ENCODE measurements at places on chromosomes 6 and 20. TPM values are rescaled to one million over a fixed set of nuclear protein-coding genes. Genes with fewer than 3 reads are reported as not detected.

The SFTA2 gene
- not detected for polyA plus RNA-seq

GRCh38 chr20:59015812-59016711 is 3.2 kb upstream of the TUBB1 start:
- DNase-seq, result no peak

DNA sequence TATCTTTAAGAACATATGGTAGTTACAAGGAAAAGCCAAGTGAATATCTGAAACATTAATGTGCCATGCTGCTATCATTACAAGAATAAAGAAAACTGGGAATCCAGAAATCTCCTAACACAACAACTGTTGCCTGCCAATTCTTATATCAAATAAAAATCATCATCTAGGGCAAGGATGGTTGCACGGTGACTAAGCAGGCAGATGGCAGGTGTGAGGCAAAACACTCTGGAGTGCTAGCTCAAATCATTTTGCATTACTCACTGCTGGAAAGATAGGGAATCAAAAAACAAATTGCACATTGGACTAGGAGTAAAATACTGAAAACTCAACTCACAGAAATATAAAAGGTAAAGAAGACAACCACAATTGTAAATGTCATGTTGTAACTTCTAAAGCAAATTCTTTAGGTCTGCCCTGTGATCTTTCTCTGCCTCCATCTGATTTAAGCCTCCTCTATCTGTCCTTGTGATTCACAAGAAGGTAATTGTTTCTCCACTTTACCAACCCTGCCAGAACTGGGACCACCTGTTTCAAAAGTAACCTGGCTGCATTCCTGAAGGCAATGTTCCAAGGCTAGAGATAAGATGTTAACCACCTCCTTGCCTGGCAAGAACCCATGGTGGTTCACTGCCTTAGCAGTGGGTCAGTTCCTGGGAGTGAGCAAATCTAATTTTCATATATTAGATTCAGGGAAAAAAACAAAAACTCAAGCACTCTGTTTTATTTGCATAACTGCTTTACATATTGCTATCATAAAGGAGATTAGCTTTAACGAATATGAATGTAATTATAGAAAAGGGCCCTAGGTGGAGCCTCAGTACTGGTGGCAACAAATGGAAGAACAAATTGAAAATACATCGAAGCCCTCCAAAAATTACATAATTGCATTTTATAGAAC is 33.1 kb upstream of the LCA5 start:
- peak; percentile 23 for DNase-seq

DNA sequence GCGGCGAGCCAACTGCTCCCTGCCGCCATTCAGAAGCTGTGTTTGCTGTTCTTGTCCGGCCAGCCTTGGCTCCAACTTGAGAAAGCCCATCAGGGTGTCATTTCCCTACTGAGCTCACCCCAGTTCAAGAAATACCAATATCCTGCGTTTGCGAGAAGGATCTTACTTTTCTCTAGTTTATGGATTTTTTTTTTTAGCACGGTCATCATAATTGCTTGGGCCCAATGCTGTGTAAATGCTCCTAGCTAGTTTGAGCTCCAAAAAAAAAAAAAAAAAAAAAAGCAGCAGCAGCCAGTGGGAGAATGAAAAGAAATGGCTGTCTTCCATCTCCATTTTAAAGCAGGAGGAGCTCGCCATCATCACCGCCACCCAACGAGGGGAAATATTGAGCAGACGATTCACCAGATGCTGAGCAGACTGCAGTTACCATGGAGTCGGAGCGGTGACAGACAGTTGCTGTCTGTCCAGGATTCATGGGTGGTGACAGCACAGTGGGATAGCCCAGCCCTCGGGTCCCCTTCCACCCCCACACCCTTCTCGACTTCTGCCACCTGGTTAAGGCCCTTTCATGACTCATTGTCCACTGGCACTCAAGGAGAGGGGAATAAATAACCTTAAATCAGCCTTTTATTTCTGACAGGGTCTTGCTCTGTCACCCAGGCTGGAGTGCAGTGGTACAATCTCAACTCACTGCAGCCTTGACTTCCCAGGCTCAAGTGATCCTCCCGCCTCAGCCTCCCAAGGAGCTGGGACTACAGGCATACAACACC is 132.4 kb upstream of the SNX9 start:
- no peak for DNase-seq

GRCh38 chr20:21175433-21175832 is 49.6 kb downstream of the KIZ start:
- no peak for DNase-seq

- DNase-seq, result no peak
Observed at GRCh38 chr6:92706976-92707375, 712.4 kb downstream of the EPHA7 start.

The SAMD3 gene
- polyA plus RNA-seq, result 1.1 TPM

The CAGE1 gene
- polyA plus RNA-seq, result 0.14 TPM

DNA sequence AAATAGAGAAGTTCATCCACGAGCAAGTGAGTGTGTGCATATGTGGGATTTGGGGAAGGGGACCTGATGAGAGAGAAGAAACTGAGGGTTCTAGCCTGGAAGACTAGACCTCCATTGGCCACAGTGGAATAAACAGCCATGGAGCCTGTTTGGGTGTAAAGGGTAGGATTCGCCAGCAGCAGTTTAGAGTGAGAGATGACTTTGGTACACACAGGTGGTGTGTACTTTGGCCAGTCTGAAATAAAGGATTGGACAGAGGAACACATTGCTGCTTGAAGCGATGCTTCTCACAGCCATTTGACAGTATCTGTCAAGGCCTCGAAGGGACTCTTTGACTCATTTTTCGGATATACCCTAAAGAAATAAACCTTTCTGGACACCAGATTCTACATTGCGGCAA is 29.2 kb downstream of the PLEKHG1 start:
- DNase-seq, result no peak

The THBS2 gene
- 70.7 TPM for polyA plus RNA-seq

The MDFI gene
- 52.0 TPM for polyA plus RNA-seq

The SMLR1 gene
- 0.24 TPM for polyA plus RNA-seq

DNA sequence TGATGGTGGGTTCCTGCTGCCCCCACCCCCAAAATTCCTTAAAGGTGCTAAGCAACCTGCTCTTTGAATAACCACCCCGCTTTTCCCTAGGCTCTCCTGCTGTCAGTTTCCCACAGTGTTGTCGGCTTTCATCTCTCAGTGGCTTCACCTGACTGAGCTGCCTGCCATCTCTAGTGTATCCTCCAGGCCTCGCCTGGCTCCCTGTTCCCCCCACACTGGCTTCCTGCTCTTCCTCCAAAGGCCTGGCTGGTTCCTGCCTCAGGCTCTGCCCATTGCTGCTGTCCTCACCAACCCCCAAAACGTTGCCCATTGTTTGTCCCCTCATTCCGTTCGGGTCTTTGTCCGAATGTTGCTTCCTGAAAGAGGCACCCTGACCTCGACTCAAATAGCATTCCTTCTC is 93.8 kb upstream of the POPDC3 start:
- no peak for DNase-seq

The ULBP1 gene
- polyA plus RNA-seq, result 0.58 TPM

The DIDO1 gene
- 35.4 TPM for polyA plus RNA-seq

The NR2E1 gene
- polyA plus RNA-seq, result 0.13 TPM

The AIG1 gene
- 40.4 TPM for polyA plus RNA-seq

DNA sequence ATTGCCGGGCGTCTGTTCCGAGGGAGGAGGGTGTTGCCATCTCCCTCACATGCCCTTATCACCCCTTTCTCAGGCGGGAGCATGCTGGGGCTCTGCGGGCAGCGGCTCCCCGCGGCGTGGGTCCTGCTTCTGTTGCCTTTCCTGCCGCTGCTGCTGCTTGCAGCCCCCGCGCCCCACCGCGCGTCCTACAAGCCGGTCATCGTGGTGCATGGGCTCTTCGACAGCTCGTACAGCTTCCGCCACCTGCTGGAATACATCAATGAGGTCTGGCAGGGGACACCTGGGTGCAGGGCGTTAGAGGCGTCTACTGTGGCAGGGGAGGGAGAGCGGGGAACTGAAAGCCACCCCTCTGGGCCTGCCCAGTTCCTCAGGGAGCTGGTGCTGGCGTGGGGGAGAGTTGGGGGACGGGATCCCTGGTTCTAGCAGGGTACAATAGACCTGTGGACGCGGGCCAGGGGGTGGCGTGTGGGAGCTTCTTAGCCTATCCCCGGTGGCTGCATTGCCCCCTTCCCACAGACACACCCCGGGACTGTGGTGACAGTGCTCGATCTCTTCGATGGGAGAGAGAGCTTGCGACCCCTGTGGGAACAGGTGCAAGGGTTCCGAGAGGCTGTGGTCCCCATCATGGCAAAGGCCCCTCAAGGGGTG is 697 bp downstream of the PPT2 start:
- DNase-seq, result peak; percentile 70

GRCh38 chr20:19974630-19975435 is 42.3 kb upstream of the NAA20 start:
- peak; percentile 94 for DNase-seq

The FAM50B gene
- polyA plus RNA-seq, result 5.6 TPM

The TDRD6 gene
- 0.98 TPM for polyA plus RNA-seq

DNA sequence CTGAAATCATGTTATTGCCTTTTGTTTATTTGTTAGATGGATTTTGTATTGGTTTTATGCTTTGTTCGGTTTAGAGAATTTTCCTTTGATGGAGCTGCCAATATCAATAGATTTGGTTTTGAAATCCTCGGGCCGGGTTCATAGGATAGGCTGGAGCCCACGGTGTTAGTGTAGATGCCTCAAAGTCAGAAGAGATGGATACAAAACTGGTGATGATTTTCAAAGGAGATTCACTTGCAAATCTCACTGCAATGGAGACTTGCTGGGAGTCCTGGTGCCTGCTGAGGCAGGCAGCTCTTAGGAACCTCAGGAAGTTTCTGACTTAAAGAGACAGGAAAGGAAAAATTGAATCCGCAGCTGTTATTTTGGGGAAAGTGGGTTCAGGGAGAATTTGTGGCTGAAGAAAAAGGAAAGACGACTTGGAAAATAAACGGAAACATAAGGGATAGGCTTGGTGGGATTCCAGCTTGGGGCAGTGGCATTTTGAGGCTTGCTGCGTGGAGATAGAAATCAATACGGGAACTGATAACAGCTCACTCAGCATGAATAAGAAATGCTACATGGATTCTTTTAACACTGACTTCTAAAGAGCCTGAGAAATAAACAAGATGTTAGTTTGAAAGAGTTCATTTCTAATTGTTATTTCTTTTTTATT is 241.6 kb downstream of the PHACTR1 start:
- DNase-seq, result no peak

DNA sequence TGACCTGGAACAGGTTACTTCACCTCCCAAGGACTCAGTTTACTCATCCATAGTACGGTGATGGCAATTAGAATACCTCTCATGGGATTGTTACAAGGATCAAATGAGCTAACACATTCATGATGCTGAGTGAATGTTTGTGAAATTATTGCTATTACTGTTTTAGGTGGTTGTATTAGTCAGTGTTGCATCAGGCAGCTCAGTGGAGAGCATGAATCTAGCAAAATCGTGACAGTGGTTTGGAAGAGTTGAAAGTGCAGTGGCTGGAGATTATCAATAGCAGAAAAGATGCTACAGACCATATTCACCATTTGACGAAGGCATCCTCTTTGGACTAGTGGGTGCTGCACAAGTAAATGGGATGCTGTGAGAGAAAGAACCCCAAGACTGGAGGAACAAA is 50.4 kb upstream of the CTNNBL1 start:
- no peak for DNase-seq

The EPHA7 gene
- polyA plus RNA-seq, result 14.8 TPM

DNA sequence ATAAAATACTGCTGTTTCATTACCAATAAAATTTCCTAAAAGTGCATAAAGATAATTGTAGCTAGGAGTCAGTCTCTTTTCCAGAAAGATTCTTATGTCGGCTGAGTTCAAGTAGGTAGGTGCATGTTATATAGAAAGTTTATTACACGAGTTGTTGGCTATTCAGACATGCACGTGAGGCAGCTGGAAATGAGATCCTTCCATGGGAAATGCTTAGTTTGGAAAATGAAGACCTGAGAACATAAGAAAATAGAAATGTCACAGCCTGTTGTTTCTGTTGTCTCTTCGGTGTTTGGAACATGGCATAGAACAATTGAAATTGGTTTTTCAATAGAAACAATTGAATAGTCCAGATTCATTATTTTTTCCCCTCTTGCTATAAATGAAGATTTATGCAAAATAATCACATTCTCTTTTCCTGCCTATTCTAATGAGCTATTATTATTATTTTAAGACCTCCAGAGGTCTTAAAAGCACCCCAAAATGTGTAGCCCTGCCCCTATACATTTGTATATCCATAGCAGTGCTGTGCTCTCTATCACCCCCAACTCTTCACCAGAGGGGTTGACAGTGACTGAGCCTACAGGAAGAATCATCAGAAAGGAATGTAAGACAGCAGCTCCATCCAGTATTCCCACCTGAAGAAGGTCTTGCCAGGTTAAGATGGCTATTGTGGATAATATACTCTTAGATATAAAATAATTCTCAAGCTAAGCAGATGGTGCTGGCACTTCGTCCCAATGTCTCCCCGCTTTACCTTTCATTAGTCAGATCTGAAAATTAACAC is 82.2 kb downstream of the ZDHHC14 start:
- DNase-seq, result no peak

The SF3B5 gene
- polyA plus RNA-seq, result 83.4 TPM

The TRIM10 gene
- polyA plus RNA-seq, result 0.73 TPM

The NKAIN2 gene
- 6.1 TPM for polyA plus RNA-seq

The PKHD1 gene
- 2.9 TPM for polyA plus RNA-seq

The SLC22A3 gene
- 13.2 TPM for polyA plus RNA-seq

The NHLRC1 gene
- polyA plus RNA-seq, result 4.8 TPM

DNA sequence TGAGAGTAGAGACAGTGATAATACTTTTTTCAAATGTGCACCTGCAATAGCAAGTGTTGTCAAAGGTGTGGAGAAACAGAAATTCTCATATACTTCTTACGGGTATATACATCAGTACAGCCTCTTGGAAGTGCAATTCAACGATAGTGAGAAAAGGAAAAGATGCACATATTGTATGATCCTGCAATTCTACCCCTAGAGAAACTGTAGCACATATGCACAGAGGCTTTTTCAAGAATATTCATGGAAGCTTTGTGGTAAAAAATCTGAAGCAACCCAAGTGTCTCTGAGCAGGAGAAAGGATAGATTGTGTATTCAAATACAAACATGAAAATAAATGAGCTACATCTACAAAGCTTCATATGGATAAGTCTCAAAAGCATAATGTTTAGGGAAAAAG is 94.7 kb upstream of the PREP start:
- no peak for DNase-seq

- peak; percentile 27 for DNase-seq
Observed at GRCh38 chr20:59955131-59955796, 3.0 kb upstream of the CDH26 start.

The CST7 gene
- 0.60 TPM for polyA plus RNA-seq

DNA sequence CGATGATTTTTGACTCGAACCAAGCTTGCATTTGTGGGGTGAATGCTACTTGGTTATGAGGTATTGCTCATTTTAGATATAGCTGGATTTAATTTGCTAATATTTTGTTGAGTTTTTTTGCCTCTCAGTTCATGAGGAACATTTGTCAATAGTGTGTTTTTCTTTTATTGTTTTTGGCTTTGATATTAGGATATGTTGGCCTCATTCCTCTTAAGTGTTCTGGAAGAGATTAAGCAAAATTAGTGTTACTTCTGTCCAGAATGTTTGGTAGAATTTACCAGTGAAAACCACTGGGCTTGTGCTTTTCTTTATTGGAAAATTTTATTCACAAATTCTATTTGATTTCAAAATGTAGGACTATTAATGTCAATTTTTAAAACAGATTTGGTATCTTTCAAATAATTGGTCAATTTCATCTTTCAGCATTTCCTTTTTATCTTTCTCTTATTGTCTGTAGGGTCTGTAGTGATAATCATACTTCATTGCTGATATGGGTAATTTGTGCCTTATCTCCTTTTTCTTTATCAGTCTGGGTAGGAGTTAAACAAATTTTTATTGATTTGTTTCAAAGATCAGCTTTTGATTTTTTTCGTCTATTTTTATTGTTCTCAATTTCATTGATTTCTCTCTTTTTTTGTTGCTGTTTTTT is 14.1 kb downstream of the AIG1 start:
- DNase-seq, result no peak

The SNPH gene
- polyA plus RNA-seq, result 4.9 TPM

GRCh38 chr6:4612636-4613171 is 163.5 kb upstream of the CDYL start:
- peak; percentile 57 for DNase-seq
